ENCODE measurements at places on chromosomes 3 and 15. TPM values are rescaled to one million over a fixed set of nuclear protein-coding genes. Genes with fewer than 3 reads are reported as not detected.

Gene APBA2
- total RNA-seq, result 24.6 TPM

Gene KY
- not detected for total RNA-seq

Gene PFKFB4
- total RNA-seq, result 44.7 TPM

Gene PPP1R14D
- total RNA-seq, result not detected

Gene FBLN2
- 0.51 TPM for total RNA-seq

Gene PPM1L
- total RNA-seq, result 1.0 TPM

Gene CCDC50
- total RNA-seq, result 124 TPM

Gene TEX55
- total RNA-seq, result not detected

Gene ZPLD1
- total RNA-seq, result 0.45 TPM

Gene ACAN
- total RNA-seq, result 0.77 TPM

Gene VEPH1
- total RNA-seq, result 51.9 TPM

Gene PLA1A
- 41.4 TPM for total RNA-seq

Gene TMCO5A
- total RNA-seq, result not detected

Gene ITIH3
- not detected for total RNA-seq

Measured in SK-MEL-5 (cell line).